Activated effector memory CD4-positive, alpha-beta T cell treated with Interleukin-2 at 50 U/mL for 16 hours (primary cell): ENCODE measurements at places on chromosomes 7 and 10.

- no peak for DNase-seq
These were observed 179.1 kb upstream of the LRRTM3 start for GRCh38 chr10:66746711-66747110.

DNA sequence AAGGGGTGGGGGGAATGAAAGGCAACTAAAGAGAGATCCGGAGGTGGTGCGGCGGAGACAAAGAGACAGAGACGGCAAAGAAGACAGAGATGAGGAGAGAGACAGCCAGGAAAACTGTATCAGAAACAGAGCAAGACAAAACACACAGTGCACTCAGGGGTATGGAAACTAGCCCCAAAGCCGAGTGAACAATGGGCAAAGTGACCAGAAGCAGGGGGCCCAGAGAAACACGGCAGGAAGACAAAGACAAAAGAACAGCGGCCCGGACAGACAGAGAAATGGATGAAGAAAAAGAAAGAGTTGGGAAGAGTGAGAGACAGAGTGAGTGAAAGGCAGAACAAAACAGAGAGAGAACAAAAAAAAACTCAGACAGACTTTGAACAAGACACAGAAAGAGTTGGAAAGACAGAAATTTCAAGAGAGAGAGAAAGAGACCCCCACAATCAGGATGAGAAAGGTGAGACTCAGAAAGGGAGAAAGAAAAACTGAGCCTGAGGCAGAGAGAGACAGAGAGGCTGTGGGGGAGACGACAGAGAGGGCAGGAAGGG is 60.6 kb upstream of the PAX2 start:
- DNase-seq: no peak

DNA sequence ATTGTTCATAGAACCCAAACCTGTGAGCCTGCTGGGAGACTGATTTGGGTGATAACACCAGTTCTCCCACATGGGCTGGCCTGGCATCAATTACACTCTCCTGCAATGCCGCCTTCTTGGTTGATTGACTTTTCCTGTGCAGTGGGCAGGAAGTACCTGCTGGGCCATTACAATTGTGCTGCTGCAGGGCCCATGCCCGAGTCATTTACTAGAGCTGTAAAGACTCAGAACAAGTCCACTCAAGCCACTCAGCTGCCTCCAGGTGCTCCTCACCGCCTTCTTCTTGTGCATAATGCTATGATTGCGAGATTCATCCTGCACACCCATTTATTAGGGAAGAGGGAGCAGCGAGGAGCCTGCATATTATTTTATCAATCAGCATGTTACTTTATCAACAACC is 264.0 kb downstream of the TCERG1L start:
- DNase-seq: no peak

DNA sequence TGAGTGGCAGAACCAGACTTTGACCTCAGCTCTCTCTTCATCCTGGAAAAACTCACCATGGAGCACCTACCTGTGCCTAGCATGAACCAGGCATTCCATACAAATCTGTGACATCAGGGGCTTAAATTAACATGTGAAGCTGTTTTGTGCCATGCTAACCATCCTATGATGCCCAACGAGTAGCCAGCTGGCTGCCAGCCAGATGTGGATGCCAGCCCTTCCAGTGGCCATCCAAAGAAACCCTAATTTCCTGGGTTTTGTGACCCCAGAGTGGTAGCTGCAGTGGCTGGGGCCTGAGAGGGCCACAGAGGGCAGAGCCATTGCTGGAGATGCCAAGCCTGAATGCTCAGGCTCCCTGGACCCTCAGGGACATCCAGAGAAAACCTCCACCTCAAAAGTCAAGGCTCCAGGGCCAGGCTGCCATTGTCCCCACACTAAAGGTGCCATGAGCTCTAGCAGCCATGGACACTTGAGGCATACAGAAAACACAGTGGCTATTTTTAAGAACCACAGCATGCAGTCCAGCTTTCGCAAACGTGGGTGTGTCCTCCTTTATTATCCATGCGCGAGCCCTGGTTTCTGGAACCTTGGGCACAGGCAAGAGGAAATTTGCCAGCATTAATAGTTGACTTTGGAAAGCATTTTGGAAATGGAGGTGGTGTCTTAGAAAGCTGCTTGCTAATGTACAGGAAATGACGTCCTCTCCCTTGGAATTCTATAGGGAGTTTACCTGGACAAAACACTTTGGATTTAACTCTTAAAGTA is 6.0 kb downstream of the CPXM2 start:
- no peak for DNase-seq

- DNase-seq: no peak
These were observed 181.0 kb downstream of the GATA3 start for GRCh38 chr10:8235253-8236027.

- no peak for DNase-seq
These were observed 155.1 kb downstream of the LYZL1 start for GRCh38 chr10:29443745-29444523.
